ENCODE measurements at places on chromosomes 6 and 20.

DNA sequence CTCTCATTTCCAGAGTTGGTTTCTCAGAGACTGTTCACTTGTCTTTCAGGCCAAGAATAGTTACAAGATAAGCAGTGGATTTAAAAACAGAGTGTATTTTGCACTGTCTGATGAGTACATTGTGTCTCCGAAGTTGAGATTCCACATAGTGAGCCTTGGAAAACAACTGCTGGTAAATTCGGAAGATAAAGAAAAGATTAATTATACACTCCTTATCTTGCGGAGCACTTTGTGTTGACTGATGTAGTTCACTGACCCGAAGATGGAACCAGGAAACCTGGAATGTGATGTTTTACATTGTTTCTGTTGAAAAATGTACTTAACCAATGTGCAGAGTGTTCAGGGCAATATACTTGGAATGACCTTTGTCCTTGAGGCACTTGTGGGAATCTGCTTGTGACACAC lies 51.0 kb downstream of the ANKS1A start:
- no peak for DNase-seq

DNA sequence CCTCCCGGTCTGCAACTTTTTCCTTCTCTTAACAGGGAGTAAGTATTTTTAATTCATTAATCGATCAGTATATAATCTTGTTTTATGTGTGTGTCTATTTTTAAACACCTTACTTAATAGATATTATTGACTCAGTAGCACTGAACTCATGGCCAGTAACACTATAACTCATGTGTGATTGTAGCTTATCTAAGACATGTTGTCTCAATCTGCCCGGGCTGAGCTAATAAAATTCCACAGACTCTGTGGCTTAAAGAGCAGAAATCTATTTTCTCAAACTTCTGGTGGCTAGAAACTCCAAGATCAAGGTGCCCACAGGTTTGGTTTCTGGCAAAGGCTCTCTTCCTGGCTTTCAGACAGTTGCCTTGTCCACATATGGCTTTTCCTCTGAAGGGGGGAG lies 68.8 kb upstream of the TNFAIP3 start:
- no peak for DNase-seq

GRCh38 chr6:134637282-134637681 lies 312.6 kb downstream of the ALDH8A1 start:
- DNase-seq = no peak

- no peak for DNase-seq
Observed at GRCh38 chr20:13130061-13130706, 90.9 kb upstream of the ISM1 start.

GRCh38 chr6:33672808-33673207 lies 38.7 kb downstream of the UQCC2 start:
- peak; percentile 85 for DNase-seq

DNA sequence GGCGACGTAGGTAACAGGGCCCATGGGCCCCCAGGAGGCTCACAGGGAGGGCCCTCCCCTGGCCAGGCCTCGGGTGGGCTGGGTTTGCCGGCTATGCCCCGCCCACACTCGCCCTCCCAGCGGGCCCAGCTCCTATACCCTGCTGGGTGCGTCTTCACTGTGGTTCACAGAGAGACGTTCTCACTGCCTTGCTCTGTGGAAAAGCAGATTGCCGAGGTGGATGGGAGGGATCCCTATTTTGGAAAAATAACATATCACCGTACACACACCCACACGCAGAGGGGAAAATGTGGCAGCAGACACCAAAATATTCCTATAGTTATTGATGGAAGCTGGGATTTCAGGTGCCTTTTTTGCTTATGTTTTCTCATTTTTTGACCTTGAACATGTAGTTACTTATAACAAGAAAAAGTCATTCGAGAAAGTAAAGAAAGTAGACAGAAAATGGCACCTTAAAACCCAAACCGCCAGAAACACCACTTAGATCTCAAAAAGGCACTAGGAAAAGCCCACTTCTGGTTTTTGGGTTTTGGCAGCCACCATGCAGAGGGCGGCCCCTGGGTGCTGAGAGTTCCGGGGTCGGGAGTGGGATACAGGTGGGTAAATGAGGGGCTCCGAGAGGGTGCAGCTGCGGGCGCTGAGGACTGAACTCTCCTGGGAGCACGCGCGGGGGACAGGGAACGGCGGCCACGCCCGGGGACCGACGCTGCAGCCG lies 49.4 kb downstream of the TMEM242 start:
- no peak for DNase-seq

- DNase-seq = no peak
Observed at GRCh38 chr6:12957321-12958051, 240.9 kb downstream of the PHACTR1 start.

GRCh38 chr6:140912686-140913085 lies 1220.0 kb upstream of the GJE1 start:
- no peak for DNase-seq

DNA sequence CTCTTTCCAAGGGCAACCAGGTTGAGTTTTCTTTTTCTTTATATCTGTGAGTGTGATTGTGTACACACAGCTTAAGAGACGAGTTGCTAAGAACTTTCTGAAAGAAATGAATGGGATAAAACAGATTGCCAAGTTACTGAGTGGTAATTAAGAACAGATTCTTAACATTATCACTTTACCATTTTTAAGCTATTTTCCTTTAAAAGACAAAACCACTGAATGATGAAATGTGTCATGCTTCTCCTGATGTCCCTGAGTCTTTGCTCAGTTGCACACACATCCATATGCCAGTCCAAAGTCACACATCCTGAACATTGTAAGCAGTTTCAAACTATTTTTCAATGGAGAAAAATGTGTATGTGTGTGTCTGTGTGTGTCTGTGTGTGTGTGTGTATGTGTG lies 5.5 kb upstream of the DAAM2 start:
- DNase-seq = no peak

GRCh38 chr6:137224799-137225198 lies 5.6 kb upstream of the IFNGR1 start:
- no peak for DNase-seq

DNA sequence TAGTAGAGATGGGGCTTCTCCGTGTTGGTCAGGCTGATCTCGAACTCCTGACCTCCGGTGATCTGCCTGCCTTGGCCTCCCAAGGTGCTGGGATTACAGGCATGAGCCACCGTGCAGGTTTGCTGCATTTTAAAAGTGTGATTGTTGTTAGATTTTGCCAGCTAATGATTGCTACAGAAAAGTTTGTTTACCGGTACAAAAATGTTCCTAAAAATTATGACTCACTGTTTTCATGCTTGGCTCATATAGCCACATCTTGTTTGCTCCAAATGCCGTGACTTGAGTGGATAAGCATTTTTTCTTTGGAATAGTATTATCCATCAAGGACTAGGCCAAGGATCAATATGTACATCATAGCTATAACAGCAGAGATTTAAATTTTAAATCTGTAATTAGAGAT lies 24.3 kb downstream of the LRRN4 start:
- DNase-seq = no peak

DNA sequence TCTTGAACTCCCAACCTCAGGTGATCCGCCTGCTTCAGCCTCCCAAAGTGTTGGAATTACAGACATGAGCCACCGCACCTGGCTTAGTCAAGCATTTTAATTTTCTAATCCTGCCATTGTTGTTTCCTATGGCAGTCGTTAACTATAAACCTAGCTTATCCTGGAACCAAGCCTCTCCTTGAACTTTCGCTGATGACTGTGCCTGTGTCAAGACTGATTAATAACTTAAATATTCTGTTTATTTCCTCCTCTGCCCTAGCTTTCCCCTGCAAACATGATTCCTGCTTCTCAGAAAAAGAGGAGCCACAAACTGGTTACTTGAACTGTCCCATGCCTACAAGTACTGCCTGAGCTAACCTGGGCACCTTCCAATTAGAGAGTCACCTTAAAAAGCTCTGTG lies 1.5 kb downstream of the VNN1 start:
- DNase-seq = peak; percentile 77

GRCh38 chr6:26031595-26032339 lies 55.5 kb upstream of the HFE start:
- DNase-seq = peak; percentile 98

GRCh38 chr6:162778603-162779002 lies 50.8 kb downstream of the PACRG start:
- DNase-seq = no peak

DNA sequence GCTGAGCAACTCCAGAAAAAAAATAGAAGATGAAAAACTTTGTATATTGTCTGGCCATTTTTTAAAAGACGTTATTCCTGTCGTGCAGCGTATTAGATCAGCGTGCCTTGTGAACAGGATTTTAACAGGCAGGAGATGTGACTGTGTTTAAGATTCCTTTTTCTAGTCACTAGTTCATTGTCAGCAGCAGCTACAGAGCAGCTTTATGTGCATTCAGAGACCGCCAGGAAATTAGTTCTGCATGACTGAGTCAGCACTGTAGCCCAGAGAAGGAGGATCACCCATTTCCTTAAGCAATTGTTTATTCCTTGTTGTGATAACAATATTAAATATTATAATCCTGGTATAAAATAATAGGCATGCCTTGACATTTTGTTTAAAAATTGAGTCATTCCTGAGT lies 75.4 kb upstream of the ADGRB3 start:
- DNase-seq = no peak

DNA sequence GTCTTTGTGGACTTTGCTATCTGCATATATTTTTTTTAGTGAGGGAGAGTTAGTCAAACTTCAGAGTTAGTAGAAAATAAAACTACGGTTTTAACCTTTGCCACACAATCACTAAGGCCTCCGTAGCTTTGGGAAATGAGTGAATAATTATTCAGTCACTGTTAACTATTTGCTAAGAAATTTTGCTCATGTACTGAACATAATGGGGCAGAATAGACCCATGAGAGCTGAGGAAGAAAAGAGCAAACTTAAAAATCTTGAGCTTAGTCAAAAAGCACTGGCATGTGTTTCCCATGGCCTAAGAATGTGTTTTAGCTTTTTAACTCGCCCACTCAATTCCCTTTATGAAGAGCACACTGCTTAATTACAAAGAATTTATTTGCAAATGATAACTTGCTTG lies 60.4 kb upstream of the SUPT3H start:
- no peak for DNase-seq

GRCh38 chr6:55636406-55637102 lies 57.6 kb upstream of the HMGCLL1 start:
- no peak for DNase-seq

DNA sequence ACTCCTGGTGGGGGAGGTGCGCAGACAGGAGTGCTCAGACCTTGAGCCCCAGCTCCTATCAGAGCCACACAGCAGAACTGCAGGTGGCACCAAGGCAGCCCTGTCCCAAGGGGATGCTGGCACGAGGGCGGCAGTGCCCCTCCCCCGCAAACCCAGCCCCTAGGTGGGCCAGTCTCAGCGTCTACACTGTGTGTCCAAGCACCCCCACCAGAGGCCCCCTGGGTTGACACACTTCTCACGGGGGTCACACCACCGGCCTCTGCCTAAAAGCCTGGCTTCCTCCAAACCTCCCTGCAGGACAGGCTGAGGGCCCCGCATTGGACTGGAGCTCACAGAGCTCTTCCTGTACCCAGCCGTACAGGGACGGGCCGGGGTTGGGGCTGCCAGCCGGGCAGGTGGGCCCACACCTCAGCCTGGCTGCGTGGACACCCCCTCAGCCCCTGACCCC lies 8.1 kb downstream of the SLC2A4RG start:
- no peak for DNase-seq

DNA sequence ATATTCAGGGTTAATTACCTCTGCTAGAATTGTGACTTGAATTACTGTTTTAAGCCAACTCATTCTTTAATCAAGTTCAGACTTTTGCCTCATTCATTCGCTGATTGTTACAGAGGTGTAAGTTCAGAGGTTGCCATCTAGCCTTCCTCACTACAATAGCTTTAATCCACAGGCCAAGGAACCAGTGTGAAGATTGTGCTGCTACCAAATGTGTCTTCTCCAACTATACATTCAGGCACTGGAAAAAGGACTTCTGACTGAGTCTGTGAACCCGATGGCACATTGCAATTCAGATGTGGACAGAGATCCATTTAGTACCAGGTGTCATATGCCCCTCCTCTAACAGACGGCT lies 111.2 kb upstream of the ADGRF1 start:
- DNase-seq = no peak

GRCh38 chr6:56764081-56764566 lies 121.4 kb upstream of the DST start:
- peak; percentile 21 for DNase-seq

GRCh38 chr6:159828074-159828473 lies 28.0 kb downstream of the PNLDC1 start:
- DNase-seq = no peak

DNA sequence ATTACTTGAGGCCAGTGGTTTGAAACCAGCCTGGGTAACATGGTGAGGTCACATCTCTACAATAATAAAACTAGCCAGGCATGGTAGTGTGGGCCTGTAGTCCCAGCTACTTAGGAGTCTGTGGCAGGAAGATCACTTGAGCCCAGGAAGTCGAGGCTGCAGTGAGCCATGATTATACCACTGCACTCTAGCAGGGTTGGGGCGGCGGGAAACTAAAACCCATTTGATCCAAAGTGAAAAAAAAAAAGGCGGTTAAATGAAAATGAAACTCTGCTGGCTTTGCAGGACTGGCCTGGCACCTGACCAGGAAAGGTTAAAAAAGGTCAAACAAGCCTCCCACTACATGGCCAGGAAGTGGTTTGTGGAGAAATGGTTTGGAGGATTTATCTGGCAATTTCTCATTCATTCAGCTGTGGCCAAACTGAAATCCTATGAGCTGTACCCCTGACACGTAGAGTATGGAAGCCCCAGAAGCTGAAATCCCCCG lies 36.6 kb downstream of the MTRES1 start:
- peak; percentile 91 for DNase-seq

DNA sequence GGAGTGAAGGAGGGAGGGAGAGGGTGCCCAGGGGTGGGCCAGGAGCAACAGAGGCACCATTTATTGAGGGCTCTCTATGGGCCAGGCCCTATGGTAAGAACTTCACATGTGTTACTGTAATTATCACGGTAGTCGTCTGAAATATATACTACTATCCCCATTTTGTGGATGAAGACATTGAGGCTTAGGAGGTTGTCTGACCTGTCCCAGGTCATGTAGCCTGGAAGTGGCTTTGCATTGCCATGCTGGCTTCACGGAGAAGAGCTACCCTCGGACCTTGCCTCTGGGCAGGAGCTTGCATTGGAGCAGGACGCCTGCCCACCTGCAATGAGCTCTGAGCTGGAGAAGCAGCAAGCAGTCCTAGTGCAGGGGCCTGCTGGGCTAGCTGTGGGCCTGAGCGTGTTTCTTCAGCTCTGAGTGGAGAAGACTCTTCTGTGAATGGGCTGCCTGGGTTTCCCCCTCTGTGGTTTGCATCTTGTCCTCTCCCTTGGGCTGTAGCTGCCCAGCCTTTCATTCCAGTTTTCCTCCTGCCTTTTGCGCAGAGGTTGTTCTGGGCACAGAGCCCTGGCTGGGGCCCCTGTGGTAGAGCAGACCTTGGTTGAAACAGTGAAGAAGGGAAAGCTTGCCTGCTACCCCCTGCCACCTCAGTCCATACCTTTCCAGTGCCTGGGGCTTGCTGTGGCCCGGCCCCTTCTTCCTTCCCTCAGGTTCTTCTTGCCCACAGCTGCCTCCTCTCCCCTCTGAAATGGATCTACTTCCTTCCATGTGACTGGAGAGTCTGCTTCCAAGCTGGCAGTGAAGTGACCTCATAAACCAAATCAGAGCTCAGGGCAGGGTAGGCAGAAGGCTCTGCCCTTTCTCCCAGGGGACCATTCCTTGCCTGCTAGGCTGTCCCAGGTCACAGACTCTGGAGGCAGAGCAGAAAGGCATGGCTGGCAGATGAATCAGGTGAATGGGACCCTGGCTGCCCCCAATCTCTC lies 24.1 kb upstream of the SRF start:
- DNase-seq = no peak
